ENCODE measurements at places on chromosomes 7 and 10.

- no peak for DNase-seq
Measured at GRCh38 chr7:92496876-92497275, 19.1 kb upstream of the ERVW-1 start.

DNA sequence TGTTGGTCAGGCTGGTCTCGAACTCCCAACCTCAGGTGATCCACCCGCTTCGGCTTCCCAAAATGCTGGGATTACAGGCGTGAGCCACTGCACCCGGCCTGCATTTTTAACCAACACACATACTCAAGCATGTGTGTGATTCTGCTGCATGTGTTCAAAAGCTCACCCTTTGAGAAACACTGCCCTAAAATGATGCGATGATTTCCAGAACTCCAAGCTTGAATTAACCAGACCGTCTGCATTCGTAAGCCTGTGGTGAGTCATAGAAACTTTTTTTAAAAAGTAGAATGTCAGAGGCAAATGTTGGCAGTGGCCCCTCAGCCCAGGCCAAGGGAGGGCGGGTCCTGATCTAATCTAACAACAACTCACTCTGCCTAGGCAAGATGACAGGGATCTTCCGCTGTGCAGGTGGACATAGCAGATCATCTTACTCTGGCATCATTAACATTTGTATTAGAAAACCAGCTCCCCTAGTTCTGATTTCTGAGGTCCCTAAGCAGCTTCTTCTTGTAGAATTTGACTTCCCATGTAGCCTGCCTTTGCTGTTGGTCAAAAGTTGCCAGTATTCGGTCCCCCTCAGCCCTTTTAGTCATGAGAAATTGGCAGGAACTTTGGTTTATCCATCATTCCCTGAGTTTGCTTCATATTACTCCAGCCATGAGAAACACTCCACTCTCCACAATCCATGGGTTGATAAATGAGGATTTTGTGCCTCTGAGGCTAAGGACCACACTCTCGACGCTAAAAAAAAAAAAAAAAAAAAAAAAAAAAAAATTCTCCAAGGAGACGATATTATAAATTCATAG is 190.4 kb downstream of the SKIDA1 start:
- no peak for DNase-seq

DNA sequence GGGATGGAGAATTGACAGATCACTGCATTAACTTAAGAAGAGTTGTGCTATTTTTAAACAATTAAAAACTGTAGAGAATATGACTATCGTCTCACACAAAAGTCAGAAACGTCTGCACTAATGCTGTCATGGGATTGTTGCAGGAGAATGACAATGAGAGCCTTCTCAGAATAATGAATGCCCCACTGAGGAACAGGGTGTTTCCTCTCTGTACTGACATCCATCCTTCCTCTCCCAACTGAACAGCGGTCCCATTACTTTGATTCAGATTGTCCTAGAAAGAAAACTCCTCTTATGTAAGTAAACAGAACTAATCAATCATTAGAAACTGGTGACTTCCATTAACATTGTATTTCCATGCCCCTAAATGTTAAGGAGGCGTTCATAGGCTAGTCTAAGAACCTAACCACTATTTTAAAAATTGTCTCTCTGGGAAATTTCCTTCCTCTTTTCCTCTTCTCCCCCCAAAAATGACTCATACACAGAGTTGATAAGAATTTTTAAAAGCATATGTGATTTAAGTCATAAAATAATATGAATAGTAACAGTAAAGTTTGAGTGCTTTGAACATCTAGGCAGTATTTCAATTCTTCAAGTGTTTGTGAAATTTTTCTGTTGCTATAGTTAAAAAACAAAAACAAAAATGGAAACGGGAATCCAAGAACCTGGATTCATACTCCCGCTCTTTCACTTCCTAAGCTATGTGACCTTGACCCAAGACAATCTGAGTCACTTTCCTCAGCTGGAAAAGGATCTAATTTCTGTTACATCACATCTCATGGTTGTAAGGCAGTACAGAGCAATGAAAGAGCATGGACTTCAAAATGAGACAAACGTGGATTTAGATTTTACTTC is 12.7 kb upstream of the MACC1 start:
- DNase-seq, result no peak

GRCh38 chr7:151273651-151274390 is 25.3 kb upstream of the SMARCD3 start:
- no peak for DNase-seq

DNA sequence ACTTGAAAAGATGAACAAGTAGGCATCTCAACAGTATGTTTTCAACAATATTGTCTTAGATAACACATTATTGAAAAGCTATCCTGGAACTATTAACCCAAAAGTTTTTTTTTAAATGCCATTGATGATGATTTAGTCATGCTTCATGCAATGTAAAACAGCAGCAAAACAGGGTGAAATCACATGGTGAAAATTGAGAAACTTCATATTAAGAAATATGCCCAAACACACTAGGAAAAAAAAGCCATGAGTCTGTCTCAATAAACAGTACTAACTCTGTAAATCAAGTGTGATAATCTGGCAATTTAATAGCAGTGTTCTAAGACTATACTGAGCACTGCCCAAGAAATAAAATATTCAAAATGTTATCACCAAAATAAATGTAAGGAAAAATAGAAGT is 613.1 kb downstream of the KCNMA1 start:
- DNase-seq, result no peak

GRCh38 chr7:127946111-127946510 is 85.1 kb downstream of the LRRC4 start:
- DNase-seq, result no peak

GRCh38 chr10:124719213-124719851 is 24.8 kb downstream of the FAM53B start:
- DNase-seq, result peak; percentile 26
